ENCODE measurements at places on chromosomes 5 and 9.

- DNase-seq, result no peak
Measured at GRCh38 chr5:123755653-123756317, 243.8 kb downstream of the CSNK1G3 start.

- DNase-seq, result no peak
Measured at GRCh38 chr5:107331882-107332281, 338.9 kb downstream of the EFNA5 start.

- DNase-seq, result no peak
Measured at GRCh38 chr5:15103130-15103529, 231.6 kb upstream of the ANKH start.

DNA sequence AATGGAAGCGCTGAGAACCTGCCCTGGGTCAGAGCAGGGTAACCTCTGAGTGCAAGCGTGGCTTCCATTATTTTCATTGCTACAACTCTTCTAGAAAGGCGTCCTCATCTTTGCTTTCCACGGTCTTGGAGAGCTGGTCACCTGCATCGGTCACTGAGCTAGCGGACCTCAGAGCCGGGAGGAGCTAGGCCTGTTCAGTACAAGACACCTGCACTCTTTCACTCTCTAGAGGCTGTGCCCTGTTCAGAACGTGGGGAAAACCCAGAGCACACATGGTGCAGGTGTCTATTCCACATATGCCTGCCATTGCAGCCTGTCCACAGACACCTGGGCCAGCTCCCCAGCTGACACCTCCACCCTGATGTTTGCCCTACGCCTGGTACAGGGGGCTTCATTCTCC is 147.8 kb upstream of the IRX2 start:
- DNase-seq, result no peak

DNA sequence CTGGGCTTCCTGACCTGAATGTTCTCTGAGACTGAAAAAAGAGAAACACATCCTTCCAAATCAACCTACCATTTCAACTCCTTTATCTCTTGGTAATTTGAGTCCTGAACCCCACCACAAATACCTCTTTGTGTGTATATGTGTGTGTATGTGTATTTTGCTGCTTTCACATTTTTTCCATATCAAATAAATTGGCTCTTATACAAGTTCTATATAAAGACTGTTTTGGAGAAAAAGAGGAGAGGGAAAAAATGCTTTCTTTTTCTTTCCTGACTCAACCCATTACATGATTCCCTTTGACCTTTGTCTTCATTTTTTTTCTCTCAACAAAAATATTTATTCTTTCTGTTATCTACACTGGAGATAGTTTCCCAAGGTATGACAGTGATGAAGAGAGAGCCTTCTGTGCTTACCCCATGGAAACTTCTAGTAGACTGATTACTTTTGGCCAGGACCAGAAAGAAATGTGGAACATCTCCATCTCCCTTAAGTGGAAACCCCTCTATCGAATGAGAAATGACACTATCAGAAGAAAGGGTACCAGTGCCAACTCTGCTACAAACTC is 85.3 kb downstream of the PAPPA start:
- DNase-seq, result no peak

- DNase-seq, result no peak
Measured at GRCh38 chr5:67414712-67415111, 218.1 kb upstream of the CD180 start.

DNA sequence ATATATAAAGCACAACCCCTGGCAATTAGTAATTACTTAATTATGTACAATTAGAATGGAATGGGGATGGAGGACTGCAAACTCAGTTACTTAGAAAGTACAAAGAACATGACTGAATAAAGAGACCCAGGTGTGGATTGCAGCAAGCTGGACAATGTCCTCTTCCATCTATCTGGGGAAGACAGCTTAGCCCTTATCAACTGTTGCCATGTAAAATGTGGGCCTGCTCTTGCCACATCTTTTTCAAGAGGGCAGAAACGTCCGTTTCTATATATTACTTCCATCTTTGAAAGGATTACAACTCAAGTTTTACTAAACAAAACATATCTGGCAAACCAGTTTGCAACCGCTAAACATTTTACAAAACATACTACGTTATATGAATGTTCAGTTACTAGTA is 26.2 kb downstream of the GOLPH3 start:
- no peak for DNase-seq

DNA sequence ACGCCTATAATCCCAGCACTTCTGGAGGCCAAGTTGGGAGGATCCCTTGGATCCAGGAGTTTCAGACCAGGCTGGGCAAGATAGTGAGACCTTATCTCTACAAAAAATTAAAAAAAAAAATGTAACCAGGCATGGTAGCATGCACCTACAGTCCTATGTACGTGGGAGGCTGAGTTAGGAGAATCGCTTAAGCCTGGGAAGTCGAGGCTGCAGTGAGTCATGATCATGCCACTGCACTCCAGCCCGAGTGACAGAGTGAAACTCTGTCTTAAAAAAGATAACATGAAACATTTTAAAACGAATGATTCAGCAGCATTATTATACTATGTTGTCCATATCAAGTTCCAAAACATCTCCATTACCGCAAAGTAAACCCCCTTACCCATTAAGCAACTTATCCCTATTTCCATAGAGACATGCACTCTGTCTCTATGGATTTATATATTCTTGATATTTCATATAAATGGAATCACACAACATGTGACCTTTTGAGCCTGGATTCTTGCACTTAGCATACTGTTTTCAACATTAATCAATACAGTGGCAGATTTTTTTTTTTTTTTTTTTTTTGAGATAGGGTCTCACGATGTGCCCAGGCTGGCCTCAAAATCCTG is 56.9 kb upstream of the MTMR12 start:
- no peak for DNase-seq

DNA sequence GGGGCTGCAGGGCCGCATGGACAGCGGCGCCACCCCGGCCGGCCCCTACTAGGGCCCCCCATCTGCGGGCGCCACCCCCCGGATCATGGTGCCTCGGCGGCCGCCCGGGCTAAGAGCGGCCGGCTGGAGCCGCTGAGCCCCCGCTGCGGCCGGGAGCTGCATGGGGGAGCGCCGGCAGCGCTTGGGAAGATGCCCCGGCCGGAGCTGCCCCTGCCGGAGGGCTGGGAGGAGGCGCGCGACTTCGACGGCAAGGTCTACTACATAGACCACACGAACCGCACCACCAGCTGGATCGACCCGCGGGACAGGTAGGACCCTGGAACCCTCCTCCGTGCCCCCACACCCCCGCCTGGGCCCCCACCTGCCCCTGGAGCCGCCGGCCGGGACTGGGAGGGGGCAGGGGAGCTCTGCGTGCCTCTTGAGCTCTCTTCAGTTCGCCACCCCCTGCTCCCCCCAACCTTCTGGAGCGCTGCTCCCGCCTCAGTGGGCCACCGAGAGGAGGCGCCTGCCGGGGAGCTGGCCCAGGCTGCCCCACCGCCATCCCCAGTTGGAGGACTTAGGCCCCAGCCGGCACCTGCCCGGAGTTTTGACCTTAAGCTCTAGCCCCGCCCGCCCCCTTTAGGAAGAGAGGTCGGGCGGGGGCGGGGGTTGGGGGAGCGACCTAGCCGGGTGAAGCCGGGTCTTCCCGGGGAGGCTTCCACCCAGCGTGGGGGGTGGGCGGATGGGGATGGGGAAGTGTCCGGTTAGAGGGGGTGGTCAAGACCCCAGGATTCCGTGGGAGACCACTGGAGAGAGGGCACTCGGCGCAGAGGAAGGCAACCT is 730 bp downstream of the WWC1 start:
- no peak for DNase-seq

DNA sequence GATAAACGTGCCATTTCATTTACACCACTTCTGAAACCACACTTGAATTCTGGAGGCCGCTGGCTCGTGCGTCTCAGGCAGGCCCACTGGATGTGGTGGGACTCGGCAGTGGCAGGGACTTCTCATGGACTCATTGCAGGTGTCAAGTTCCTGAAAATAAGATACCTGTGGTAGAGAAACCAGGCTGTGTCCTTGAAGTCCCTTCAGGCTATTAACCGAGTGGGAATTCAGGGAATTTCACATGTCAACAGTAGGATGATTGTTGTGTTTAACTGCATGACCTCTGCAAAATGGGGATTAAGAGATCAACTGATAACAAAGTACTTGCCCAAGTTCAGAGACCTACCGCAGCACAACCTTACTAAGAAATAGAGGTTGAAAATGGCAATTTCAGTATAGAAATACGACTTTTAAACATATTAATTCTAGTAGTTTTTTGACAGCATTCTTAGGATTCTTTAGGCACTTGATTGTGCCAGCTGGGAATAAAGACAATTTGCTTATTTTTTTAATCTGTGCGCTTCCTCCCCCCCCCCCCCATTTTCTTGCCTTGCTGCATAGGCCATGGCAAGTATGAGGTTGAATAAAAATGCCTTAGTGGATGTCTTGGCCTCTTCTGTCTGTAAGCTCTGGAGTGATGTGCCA is 26.8 kb downstream of the TRIP13 start:
- no peak for DNase-seq

- no peak for DNase-seq
Measured at GRCh38 chr9:90309809-90310520, 332.7 kb downstream of the DIRAS2 start.

DNA sequence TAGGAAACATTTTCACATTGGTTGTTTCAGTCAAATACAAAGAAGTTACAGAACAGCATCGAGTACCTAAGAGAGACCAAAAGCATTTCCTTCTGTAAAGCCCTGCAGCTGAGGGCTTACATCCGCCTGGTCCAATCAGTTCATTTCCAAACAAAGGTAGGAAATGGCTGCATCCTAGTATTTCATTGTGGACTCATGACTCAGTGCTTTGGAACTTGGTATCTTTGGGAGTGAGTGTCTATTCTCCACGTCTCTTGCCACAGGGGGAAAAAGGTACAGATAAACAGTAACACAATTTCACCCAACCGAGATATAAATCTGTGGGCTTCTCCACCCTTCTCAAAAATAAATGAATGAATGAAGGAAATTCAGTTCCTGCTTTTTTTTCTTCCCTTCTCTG is 75.4 kb downstream of the NFIB start:
- DNase-seq, result no peak

- DNase-seq, result peak; percentile 68
Measured at GRCh38 chr9:5622016-5622415, 6.9 kb upstream of the RIC1 start.

GRCh38 chr5:88503041-88503345 is 234.3 kb upstream of the TMEM161B start:
- DNase-seq, result no peak

DNA sequence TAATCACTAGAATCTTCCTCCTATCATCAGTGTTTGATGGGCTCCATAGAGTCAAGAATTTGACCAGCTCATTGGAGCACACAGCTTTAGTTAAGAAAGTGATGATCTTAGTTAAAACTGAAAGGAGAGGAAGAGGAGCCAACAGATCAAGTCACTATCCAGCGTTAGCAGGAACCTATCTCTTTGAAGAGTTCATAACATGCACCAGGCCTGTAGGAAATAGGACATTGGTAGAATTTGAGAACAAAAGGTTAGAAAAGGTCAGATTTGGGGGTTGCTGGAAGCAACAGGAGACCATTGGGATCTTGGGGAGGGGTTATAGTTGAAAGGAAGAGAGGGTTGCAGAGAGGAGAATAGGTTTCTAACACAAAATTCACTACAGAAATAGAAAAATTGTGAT is 11.4 kb upstream of the ADRA1B start:
- no peak for DNase-seq

- peak; percentile 37 for DNase-seq
Measured at GRCh38 chr5:111223787-111224560, at the start of gene CAMK4. Gene CAMK4, plus strand, starts transcription at chr5:111224384. Its CDS starts 100 bp downstream, at chr5:111224484.

DNA sequence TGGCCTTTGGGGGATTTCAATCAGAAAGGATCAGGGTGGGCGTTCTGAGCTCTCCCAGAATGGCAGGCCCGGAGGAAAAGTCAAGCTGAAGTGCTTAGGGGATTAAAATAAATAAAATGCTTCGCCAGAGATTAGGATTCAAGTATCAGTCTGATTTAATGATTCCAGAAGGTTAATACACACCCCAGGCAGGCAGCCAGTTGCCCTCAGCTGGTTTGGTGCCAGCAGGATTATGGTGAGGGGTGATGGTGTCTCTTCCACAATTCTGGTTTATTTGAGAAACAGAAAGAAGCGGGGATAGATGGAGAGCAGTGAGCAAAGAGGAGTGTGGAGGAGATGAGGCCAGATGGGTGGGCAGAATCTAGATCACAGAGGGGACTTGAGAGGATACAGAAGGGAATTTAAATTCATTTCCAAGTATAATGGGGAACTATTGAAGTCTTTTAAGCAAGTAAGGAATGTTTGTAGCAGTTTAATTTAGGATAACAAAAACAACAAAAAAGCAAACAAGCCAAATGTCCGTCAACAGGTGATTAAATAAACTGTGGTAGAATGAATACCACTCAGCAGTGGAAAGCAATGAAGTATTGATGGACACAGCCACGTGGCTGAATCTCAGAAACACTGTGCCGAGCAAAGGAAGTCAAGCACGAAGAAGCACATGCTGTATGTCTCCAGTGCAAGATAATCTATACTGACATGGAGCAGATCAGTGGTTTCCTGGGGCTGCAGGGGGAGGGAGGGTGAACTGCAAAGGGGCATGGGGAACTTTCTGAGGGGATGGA is 297.7 kb downstream of the MSX2 start:
- no peak for DNase-seq

DNA sequence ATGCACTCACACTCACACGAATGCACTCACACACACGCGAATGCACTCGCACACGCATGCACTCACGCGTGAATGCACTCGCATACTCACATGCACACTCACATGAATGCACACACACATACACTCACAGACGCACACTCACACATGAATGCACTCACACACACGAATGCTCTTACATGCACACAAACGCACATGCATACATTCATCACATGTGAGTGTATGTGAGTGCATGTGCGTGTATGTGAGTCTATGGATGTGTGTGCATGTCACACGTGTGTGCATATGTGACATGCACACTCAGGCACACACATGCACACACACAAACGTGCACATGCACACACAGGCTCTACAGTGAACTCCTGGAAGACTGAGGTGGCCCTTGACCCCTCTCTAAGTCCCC is 121.7 kb downstream of the ADAMTS2 start:
- DNase-seq, result no peak

GRCh38 chr5:40410231-40410861 is 269.4 kb upstream of the PTGER4 start:
- no peak for DNase-seq

DNA sequence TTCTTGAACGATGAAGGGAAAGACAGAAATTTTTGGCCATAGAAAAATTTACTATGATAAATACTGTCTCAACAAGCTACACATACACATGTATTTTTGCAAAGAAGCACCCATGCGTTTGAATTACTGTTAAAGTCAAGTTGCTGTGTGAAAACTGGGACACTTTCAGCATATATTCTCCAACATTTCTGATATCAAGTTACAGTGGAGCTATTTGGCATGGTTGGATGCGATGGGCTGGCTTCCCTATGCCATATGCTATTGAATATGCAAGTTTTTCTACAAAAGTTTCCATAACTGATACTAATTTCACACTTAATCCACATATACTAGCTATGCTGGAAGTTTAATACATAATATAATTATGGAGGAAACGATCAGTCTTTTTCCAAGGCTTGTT is 381.4 kb downstream of the CTNND2 start:
- DNase-seq, result no peak

- no peak for DNase-seq
Measured at GRCh38 chr5:13217636-13218035, 726.9 kb downstream of the DNAH5 start.
